T-helper 2 cell (primary cell): ENCODE measurements at places on chromosomes 2 and 18.
A peak's percentile ranks its signal among the peaks of the same experiment; 100 is the strongest.

- DNase-seq, result no peak
Observed at GRCh38 chr2:144348846-144349245, 171.1 kb downstream of the ZEB2 start.

- no peak for DNase-seq
Observed at GRCh38 chr2:29632018-29632417, 289.4 kb downstream of the ALK start.

GRCh38 chr2:163601377-163601776, 134.4 kb downstream of the FIGN start:
- DNase-seq, result no peak

- no peak for DNase-seq
Observed at GRCh38 chr2:99285526-99285925, 15.5 kb downstream of the LYG1 start.

- DNase-seq, result no peak
Observed at GRCh38 chr18:7034924-7035323, 82.7 kb downstream of the LAMA1 start.

DNA sequence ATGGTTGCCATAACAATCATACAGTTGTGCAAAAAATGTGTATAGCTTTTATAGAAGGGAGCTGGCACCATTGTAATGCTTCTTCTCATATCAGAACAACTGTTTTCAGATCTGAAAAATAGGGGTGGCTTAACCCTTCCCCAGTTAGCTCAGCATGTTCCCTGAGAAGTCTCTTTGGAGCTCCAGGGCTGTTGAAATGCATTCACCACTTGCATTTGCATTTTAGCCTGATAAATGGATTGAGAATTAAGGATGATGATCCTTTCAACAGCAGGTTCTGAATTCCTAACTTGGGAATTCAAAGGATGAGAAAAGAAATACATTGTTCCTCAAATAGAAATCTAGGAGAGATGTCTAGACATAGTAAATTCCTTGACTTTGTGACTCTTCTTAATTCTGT, 181.7 kb upstream of the ALPP start:
- DNase-seq, result no peak

DNA sequence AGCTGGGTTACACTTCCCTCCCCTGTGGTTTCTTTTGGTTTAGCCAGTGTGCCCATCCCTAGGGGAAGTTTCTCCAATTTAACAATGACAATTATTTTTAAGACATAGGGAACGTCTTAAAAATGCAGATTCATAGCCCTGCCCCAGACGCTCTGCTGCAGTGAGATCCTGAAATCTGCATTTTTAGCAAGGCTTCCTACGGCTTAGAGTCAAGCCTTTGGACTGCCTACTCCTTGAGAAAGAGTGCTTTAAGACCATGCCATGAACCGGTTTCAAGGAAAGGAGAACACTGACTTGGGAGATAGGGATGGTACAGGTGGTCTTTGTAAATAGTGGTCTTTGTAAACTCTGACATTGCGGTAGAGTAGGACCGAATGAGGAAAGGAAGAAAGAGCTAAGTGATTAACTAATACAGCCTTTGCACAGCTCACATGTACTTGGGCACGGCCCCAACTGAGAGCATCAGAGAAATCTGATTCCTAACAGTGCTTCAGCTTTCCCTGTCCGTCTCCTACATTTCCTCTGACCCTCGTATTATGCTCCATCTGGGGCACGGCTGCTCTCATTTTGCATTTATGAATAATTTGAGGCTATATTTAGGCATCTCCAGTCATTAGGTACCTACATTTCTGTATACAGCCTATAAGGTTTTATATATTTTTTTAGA, 217.6 kb upstream of the TANK start:
- no peak for DNase-seq

- peak; percentile 89 for DNase-seq
Observed at GRCh38 chr2:30231996-30232800, 864 bp downstream of the LBH start.

DNA sequence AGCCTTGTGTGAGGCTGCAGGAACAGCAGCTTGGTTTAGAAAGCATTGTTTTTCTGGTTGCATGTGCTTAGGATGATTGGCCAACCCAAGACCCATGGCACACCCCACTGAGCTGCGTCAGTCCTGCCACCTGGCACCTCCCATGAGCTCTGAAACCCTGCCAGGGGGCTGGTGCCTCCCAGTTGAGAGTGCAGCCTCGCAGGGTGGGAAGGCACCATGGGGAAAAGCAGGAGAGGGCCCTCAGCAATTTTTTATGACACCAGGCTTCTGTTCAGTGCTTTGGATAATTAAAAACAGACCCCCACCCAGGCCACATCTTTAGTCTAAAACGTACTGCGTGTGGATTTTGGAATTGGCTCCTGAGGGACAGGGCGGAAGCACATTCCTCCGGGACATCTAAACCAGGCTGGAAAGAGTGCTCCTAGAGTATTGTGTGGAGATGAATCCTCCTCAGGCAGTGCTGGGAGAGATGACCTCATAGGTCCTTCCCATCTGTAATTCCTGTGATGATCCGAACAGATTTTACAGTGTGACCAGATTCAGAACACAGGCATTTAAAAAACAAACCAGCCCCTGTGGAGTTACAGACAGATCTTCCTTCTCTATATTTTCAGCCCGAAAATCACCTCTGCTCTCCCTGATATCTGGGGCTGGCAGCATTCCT, 438.3 kb downstream of the ZNF521 start:
- DNase-seq, result no peak

DNA sequence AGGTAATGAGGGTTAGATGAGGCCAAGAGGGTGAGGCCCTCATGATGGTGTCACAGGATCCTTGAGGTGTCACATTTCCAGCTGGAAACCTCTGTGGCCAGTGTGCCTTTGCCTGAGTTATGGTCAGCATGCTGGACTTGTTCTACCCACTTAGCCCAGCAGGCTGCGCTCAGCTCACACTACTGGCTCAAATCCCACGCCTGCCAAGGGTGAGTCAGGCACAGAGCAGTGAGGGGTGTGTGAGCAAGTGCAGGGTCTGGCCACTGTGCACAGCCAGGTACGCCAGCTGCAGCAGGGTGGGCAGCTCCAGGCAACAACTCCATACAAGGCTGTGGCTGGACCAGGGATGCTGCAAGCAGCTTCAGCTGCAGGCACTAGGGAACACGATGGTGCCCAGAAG, 616.6 kb upstream of the FSHR start:
- no peak for DNase-seq
